Fibroblast of skin of left quadriceps (primary cell): ENCODE measurements at places on chromosomes 5 and 9.
A peak's percentile ranks its signal among the peaks of the same experiment; 100 is the strongest.

- DNase-seq, result no peak
These were observed 46.6 kb upstream of the PCA3 start for GRCh38 chr9:76717613-76718012.

DNA sequence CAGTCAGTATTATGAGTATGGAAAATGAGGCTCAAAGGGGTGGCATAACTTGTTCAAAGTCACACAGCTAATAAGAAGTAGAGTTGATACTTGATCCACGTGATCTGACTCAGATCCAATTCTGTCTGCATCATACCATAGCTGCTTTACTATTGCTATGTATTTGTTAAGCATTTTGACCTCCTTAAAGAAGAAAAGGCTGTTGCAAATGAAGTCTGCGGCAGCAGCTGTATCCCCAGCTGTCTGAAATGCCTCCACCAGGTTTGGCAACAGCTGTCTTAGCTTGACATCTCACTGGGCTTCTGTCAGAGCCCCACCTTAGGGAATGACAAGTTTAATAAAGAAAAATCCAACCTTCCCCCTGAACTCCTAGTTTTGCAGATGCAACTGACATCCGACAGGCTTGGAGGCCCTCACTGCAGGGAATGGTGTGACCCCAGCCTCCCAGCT lies 75.6 kb upstream of the SLC44A1 start:
- no peak for DNase-seq

GRCh38 chr5:126377424-126377823 lies 45.8 kb upstream of the GRAMD2B start:
- DNase-seq, result no peak

- DNase-seq, result no peak
These were observed 58.6 kb downstream of the PCDHGC5 start for GRCh38 chr5:141547488-141547887.

- DNase-seq, result no peak
These were observed 53.0 kb upstream of the PHYKPL start for GRCh38 chr5:178285399-178286225.

- DNase-seq, result peak; percentile 71
These were observed 108.1 kb downstream of the TMEM174 start for GRCh38 chr5:73280821-73281746.

GRCh38 chr5:33445798-33446197 lies 5.0 kb downstream of the TARS1 start:
- DNase-seq, result no peak
